ENCODE measurements at places on chromosomes 5 and 9.

GRCh38 chr9:94850540-94851434, 124.3 kb downstream of the AOPEP start:
- DNase-seq = no peak

- DNase-seq = no peak
These were observed 73.8 kb downstream of the LHFPL2 start for GRCh38 chr5:78574731-78575161.

- DNase-seq = no peak
These were observed 2.0 kb upstream of the PTGR1 start for GRCh38 chr9:111601237-111602018.

DNA sequence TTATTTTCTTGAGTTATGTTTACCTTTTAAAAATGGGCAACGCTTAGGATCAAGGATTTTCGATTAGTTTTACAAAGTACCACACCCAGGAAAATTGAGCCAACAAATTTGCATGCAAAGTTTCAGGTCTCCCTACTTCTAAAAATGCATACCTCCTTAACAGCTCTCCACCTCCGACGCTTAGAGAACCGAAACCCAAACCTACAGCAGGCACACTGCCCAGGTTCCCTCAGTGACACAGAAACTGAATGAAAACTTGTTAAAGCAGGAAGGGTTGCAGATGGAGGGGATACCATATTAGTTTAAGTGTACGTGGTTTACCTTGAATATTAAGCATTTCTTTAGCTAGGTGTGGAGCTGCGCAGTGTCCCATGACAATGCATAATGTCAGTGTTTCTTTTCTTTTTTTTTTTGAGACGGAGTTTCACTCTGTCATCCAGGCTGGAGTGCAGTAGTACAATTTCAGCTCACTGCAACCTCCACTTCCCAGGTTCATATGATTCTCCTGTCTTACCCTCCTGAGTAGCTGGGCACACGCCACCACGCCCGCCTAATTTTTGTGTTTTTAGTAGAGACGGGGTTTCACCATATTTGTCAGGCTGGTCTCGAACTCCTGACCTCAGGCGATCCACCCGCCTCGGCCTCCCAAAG, 1.6 kb upstream of the SUB1 start:
- DNase-seq = no peak

DNA sequence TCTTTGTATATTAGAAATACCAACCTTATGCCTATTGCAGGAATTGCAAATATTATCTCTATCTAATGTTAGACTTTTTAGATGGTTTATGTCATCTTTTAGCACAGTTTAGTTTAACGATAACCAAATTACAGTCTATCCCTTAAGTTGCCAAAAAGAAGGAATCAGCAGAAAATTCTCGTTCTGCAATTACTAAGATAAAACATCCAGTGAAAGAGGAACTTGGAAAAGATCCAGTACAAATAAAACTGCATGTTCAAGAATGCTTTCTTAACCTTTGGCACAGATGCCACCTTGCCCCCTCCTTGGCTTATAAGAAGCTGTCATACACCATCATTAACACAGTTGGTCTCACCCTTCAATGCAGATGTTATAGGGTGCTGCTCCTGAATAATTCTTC, 124.0 kb downstream of the SEMA5A start:
- no peak for DNase-seq

GRCh38 chr5:34589832-34590231, 66.3 kb upstream of the RAI14 start:
- no peak for DNase-seq

DNA sequence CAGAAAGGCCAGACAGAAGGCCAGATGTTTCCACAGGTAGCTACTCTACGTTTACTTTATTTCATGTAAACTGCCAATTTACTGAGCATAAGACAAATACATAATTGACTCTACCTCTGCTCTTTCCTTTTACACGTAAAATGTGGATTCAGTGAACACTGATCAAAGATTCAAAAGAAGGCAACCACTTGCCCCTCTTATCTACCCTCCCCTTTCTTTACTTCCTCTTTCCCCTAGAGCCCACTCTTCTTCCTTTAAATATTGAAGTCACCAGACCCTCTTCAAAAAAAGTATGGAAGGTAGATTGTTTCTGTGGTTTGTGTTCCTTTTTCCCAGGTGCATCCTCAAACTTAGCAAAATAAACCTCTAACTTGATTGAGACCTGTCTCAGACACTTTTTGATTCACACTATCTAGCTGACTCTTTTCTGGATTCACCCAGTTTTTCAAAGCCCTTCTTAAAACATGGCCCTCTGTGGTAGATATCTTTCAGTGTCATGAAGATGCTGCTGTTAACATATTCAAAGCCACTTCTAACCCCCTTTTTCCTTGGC, 6.7 kb downstream of the FAM114A2 start:
- DNase-seq = no peak

DNA sequence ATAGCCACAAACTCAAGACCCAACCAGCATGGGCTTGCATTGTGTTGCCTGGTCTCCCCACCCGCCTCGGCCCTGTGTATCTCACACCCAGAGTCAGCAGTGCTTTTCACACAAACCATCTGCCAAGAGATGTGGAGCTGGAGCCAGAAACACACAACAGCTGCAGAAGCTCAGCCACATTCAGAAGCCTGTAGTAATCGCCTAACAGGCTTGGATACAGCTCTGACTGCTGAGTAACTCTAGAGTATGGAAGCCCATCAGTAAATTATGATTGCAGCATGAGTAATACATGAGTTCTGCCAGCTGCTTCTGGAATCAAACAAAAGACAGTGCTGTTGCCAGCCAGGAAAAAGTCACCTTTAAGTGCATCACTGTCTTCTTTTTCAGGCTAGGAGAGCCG, 16.0 kb downstream of the TEK start:
- no peak for DNase-seq

DNA sequence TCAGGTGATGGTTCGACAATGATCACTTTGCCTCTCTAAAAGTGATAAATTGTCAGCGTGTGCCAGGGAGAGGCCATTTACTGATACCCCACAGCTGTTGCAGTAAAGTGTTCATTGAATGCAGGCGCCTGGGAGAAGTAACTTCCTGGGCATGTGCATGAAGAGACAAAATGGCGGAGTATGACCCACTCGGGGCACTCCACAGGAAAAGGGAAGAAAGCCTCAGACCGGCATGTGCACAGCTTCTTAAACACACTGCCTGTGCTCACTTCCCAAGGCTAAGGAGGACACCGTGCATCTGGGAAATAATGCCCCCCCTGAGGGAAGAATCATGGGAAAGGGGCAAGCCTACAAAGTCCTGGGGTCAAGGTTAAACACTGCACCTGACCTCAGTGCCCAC, 329.5 kb downstream of the ICE1 start:
- no peak for DNase-seq

GRCh38 chr9:2787065-2787464, 56.8 kb downstream of the PUM3 start:
- DNase-seq = no peak

- DNase-seq = no peak
These were observed 75.0 kb upstream of the SARDH start for GRCh38 chr9:133812941-133813748.

DNA sequence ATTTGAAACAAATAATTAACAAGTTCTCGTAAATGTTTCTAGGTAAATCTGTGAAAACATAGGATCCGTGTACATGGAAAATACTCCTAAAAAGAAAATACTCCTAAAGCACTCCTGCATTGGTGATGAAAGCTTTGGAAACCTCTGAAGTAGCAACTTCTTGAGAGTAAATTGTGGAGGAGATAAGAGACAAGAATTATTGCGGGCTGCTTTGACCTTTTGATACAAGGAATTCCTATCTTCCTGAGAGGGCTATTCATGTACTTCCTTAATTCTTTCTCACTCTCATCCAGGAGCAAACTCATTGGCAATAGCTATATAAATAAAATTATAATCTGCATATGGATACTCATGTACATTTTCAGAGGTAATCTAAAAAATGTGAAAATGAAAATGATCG, 158.4 kb upstream of the PIK3R1 start:
- DNase-seq = no peak

DNA sequence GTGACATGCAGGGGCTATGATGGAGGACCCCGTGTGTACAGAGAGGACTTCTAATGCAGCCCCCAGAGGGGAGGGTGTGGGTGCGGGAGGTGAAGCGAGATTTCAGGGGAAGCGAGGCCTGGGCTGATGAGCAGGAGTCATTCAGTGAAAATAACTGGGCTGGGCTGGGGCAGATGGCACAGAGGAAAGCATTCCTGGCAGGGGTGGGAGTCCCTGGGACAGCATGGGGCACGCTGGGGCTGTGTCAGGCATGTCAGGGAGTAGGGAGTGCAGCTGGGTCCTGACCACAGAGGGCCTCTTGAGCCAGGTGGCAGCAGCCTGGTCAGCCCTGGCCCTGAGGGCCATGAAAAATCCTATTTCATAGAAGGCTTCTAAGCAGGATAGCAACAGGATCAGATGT, 36.6 kb downstream of the COL15A1 start:
- DNase-seq = no peak

- DNase-seq = no peak
These were observed 590.7 kb downstream of the RAB3C start for GRCh38 chr5:59173578-59173977.

DNA sequence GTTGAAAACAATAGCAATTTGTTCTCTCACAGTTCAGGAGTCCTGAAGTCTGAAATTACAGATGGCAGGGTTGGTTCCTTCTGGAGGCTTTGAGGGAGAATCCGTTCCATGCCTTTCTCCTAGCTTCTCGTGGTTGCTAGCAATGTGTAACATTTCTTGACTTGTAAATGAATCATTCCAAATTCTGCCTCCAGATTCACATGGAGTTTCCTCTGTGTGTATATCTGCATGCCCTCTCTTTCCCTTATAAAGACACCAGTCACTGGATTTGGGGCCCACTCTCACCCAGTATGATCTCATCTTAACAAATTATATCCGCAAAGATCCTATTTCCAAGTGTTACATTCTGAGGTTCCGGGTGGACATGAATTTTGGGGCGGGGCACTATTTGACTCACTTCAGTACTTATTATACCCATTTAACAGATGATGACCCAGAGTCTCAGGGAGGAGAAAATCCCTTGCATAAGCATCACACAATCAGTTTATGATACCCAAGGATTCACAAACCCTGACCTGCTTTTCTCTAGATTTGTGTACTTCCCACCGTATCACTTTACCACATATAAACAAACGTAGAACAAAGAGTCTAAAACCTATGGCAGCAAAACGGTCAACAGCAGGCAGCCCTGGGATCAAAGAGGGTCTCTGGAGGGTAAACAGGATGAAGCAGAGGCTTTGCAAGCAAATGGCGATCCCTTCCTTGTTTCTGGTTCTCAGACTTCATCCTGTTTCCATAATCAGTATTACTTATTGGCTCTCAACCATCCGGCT, 93.7 kb downstream of the C9orf152 start:
- DNase-seq = no peak

- no peak for DNase-seq
These were observed 416.5 kb downstream of the MLLT3 start for GRCh38 chr9:20205821-20206220.

DNA sequence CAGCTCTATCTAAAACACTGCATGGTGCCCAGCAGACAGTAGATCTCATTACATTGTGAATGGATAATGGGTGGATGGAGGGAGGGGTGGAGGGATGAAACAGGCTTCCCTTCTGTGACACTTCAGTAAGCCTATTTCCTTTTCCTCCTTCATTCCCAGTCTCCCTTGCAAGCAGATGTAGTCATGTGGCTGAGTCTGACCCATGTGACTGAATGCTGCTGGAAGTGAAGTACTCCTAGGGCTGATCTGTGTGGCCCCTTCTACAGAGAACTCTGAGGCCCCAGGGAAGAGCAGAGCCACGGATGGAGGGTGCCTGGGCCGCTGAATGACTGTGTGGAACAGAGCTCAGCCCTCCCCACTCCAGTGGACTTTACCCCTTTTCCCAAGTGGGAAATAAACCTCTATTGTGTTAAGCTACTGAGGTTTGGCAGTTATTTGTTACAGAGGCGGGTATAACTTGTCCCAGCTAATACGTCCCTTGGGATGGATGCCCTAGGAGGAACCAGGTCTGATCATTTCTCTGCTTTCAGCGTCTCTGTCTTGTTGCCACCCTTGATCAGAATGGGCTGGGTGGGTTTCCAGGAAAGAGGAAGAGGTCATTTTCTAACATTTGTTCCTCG, 176.1 kb upstream of the MVB12B start:
- DNase-seq = no peak

DNA sequence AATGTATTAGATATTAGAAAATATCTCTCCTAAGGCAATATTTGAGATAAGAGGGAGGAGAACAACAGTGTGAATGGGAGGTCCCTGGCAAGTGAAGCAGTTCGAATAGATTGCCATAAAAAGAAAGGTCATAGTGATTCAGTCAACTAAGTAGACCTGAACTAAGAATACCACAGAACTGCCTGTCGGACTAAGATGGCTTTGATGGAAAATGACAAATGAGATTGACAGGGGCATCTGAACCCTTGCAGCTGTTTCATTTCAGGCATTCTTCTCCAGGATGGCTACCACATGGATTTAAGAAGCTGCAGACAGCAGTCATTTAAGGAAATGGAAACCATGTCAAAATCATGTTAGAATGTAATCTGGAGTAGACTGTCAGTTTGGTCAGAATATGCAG, 308.4 kb upstream of the MEF2C start:
- no peak for DNase-seq

DNA sequence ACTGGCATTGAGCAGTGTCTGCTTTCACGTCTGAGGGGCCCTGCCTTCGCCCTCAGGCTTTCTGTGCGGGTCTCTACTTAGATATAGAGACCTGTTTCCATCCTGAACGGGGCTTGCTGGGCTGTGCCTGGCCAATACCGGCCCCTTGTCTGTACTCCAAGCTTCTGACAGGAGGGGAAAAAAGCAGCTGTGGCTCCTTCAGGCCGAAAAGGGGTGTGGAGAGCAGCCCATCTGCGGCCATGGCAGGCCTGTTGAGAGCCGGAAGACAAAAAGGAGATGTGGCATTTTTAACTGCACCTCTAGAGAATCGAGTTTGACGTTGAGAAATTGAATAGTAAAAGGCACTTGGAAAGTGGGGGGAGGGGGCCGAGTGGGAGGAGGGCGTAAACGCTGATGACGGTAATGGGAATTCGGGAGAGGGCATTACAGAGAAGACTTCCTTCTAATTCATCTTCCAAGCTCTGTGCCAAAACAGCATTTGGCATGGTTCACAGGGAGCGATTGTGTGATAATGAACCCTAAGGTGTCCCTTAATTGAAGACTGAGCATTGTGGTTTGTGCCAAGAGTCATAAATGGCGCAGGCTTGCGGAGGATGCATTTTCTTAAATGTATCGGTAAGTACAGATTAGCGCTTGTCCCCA, 25.1 kb upstream of the PRDM12 start:
- DNase-seq = no peak

GRCh38 chr9:130262061-130262745, 3.4 kb upstream of the HMCN2 start:
- DNase-seq = no peak

All from activated naive CD4-positive, alpha-beta T cell (primary cell).